ENCODE measurements at places on chromosomes 1 and 21. TPM values are rescaled to one million over a fixed set of nuclear protein-coding genes. Genes with fewer than 3 reads are reported as not detected.

GRCh38 chr1:165598676-165599059 is 32.4 kb upstream of the MGST3 start:
- DNase-seq: no peak

DNA sequence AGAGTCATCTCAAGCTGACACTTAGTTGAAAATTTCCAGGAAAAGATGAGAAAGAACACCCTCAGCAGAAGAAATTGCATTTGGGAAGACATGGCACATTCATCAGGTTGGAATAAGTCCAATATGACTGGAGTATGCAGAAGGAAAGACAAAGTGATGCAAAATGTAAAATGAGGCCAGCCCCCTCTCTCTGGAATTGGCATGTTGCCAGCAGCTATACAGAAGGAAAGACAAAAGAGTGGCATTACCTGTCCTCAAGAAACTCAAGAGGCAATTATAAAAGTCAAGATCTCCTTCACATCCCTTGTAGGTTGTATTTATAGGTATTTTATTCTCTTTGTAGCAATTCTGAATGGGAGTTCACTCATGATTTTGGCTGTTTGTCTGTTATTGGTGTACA is 426.3 kb downstream of the AGBL4 start:
- no peak for DNase-seq

GRCh38 chr1:161787355-161787754 is 21.2 kb downstream of the ATF6 start:
- DNase-seq: no peak

DNA sequence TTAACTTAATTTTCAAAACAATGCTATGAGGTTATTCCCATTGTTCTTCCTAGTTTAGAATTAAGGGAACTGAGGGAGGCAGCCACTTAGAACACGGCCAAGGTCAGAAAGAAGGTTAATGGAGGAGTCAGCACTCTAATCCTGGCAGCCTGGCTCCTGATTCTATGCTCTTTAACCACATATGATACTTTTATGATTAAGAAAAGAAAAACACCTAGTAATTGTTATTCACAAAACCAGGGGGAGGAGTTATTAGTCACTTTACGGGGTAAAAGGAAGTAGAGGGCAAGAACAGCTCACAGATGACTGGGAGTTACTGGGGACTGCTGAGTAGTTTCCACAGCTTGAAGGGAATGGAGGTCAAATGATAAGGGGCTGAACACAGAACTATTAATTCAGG is 38.6 kb downstream of the GADD45A start:
- DNase-seq: no peak

DNA sequence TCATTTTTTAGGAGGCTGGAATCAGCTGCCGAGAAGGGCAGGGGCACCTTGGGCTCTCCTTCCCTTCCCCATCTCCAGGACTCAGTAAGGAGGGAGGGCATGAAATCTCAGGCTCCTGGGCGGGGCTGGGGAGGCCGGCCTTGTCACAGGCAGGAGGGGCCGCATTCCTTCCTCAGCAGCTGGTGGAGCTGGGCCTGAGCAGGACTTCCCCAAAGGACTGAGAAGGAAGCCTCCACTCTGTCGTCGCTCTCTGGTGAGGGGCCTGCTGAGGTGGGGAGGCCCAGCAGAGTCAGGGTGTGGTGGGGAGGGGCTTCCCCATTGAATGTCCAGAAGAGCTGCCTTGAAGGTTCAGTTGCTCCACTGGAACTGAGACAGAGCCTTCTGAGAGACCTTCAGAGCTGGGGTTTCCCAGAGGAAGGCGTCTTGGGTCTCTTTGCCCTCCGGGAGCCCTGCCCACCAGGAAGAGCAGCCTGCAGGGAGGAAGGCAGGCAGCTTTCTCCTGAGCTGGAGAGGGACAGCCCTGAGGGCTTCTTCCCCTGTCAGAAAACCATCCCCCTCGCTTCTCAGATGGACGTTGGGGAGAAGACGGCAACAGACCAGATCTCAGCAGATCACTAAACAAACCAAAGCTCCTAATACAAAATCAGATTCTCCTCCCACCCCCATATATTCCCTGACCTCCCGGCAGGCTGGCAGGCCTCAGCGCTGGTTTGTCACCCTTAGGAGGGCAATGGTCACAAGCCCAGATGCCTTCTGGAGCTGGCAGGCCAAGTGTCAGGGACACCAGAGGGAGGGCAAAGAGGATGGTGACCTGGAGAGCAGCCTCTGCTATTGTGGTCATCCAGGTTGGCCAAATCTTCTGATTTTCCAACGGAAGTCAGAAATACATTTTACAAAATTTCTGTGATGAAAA is 10.7 kb downstream of the KCNA10 start:
- DNase-seq: no peak

DNA sequence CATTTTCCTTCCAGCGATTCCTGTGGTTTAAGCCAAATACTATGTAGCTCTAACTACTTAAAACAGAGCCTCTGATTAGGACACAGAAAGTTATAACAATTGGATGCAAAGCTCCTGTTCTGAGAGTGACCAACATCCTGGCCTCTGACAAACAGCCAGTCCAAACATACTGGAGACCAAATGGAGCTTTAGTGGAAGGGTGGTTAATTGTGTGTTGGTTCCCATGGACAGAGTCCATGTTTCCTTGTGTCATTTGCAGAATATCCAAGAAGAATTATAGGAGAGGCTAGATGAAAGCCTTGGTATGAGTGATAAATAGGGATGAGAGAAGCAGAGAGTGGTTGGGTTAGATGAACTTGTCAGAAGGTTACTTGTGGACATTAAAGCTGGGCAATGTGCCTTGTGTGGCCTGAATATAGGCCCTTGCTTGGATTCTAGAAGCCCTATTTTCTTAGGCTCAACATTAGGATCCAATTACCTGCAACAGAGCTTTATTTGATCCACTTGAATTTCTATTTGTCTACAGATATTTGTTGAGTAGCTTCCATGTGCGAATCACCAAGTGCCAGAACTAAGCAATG is 180.5 kb upstream of the GORAB start:
- DNase-seq: no peak

- peak; percentile 57 for DNase-seq
Observed at GRCh38 chr1:31955917-31956736, 18.0 kb upstream of the PTP4A2 start.

DNA sequence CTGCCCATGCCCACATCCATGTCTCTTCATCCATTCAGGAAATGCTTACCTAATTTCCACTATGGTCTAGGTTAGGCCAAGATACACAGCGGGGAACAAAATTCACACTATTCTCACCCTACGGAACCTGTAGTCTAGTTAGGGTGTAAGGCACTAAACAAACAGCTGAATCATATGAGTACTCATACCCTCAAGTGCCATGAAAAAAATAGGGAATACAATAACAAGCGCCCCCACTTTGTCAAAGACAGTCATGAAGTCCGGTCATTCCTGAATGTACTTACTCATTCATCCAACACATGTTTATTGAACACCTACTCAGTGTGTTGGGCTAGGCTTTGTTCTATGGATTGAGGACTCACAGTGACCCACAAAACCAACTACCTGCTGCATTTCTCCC is 6.2 kb upstream of the FYB2 start:
- DNase-seq: no peak

DNA sequence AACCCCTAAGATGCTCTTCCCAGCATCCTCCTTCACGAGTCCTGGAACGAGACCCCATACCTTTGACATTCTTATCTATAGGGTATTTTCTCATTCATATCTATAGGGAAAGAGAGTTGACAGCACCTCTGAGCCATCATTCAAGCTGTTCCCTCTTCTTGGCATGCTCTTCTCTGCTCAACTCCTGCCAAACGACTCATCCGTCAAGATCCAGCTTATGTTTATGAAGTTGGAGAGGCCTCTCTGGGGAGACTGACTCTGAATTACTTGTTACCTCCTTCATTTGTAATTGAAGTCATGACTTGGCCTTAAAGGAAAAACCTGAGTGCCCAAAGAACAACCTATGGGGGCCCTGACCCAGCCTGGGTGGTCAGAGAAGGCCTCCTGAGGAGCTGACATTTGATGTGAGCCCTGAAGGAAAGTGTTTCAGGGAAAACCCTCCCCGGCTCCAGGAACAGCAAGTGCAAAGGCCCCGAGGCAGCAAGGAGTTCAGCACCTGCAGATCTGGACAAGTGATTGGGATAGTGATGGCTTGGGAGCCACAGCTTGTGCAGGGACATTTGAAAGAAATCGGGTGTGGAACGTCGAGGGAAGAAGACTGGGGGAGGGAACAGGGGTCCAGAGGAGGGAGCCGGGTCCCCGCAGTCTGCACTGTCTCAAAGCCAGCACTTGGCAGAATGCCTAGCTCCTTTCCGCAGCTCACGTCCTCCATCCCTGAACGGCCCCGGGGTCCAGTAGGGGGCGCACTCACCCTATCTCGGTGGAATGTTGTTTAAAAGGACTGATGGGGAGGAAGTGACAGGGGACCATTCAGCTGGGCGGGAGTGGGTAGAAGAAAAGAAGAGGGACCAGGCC is 14.0 kb upstream of the CDA start:
- DNase-seq: peak; percentile 51

DNA sequence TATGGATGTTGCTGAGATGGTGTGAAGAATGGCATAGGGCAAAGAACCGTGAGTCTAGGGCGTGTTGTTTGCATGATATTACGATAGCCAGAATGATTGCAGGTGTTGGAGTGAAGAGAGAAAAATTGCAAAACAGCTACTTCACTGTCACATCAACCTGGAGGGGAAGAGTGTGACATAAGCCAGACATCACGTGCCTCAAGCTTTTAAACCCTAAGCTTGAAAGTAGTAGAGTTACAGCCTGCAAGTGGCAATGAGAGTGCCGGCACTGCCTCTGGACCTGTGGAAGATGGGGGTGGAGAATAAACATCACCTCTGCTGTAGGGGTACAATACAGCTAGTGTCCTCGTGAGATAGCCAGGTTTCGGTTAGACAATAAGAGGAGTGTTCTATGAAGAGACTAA is 11.1 kb downstream of the EEIG2 start:
- DNase-seq: no peak

DNA sequence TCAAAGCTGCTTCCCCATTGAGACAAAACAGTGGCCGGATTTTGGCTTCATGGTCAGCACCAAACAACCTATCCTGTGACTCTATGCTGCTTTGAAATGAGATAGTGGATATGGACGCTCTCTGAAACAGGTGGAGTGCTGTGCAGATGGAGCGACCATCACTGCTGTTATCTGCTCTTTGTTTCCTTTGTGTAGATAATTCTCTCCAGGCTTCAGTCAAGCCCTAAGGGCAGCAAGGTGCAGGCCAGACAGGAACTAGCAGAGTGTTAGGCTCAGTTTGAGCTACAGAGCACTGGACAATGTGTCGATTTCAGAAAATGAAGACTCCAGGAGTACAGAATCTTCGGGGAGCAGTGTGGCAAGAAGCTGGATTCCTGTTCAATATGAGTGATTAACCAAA is 4.8 kb upstream of the IRF6 start:
- DNase-seq: no peak

GRCh38 chr1:172662464-172663109 is 3.7 kb downstream of the FASLG start:
- no peak for DNase-seq

DNA sequence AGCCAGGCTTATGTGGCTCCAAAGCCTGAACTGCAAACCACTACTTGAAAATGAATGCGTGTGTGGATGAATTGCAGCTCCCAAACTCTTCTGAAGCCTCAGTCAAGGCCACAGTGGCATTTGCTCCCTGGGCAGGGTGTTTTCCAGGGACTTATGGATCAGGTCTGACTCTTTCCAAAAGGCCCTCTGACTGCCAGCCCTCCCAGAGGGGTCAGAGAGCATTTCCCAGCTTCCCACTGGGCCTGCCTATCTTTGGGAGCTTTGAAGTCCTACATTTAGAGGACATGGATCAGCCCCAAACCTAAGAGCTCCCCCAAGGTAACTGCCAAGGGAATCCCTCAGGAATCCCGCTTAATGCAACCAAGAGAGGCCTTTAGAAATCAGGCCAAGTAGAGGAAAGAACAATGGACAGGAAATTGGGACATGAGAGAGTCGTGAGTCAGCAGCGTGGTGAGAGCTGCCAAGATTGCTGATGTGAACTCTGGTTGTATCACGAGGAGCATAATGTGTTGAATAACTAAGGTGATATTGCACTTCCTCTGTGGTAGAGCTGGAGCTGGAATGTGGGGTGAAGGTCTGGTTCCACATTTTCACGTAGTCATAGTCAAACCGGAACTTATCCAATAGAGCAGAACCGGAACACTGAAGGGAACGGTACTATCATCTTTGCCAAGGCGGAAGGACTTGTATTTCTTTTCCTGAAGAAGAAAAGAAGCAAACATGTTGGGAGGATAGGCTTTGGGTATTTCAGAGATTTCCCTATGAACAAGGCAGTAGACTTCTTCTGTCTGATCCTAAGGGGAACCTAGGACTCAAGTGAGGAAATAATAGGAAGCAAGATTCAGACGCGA is 99.4 kb upstream of the JUN start:
- no peak for DNase-seq

- no peak for DNase-seq
Observed at GRCh38 chr1:80498673-80499072, 1302.1 kb upstream of the ADGRL2 start.

GRCh38 chr1:67748630-67749029 is 63.6 kb downstream of the GADD45A start:
- DNase-seq: no peak

DNA sequence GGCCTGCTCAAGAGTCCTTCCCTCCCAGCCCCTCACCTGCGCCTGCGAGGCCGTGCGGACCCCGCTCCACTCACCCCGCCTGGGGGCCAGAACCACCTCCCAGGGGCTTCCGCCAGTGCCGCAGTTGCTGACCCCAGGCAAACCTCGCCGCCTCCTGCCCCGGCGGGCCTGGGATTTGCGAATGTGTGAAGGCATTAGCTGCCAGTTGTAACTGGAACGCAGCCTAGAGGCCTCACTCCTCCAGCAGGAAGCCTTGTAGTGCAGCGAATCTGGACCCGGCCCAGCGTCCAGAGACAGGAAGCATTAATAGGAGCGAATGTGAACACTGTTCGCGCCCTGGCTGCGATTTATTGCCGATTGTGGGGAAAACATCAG is 140.9 kb upstream of the ARHGEF16 start:
- DNase-seq: peak; percentile 69

- no peak for DNase-seq
Observed at GRCh38 chr1:4517186-4517954, 137.0 kb upstream of the AJAP1 start.

Gene ZFP69B
- 1.0 TPM for total RNA-seq

Gene BEST4
- total RNA-seq: 0.41 TPM

Gene LRRC53
- total RNA-seq: 0.06 TPM

Gene LEMD1
- not detected for total RNA-seq

Gene CIART
- 1.4 TPM for total RNA-seq

Gene IL12RB2
- total RNA-seq: 2.1 TPM

Gene CYP4A11
- total RNA-seq: 0.41 TPM

Gene CFHR3
- not detected for total RNA-seq

Gene LRRC8C
- 2.3 TPM for total RNA-seq
